H54 (cell line): ENCODE measurements at places on chromosomes 3 and 15.

- no peak for DNase-seq
Measured at GRCh38 chr15:99564221-99565048, 1.3 kb upstream of the MEF2A start.

- DNase-seq: no peak
Measured at GRCh38 chr3:47635536-47635935, 56.9 kb upstream of the CSPG5 start.

GRCh38 chr3:109643590-109643989 is 306.2 kb upstream of the DPPA4 start:
- peak; percentile 48 for DNase-seq

DNA sequence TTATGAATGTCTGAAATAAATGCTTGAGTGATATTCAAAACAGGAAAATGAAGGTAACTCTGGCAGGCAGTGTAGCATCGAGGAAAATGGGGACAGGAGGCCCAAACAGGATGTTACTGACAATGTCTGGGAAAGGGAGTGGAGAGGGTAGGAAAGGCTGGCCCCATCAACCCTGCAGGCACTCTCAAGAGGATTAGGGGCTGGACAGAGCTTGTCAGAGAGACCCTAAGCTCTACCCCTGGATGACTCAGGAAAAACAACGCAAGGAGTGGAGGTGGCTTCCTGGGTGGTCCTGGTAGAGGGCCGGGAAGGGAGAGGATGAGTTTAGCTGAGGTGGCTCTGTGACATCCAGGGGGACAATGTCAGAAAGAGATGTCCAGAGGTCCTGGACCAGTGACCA is 106.0 kb downstream of the RYK start:
- DNase-seq: no peak

DNA sequence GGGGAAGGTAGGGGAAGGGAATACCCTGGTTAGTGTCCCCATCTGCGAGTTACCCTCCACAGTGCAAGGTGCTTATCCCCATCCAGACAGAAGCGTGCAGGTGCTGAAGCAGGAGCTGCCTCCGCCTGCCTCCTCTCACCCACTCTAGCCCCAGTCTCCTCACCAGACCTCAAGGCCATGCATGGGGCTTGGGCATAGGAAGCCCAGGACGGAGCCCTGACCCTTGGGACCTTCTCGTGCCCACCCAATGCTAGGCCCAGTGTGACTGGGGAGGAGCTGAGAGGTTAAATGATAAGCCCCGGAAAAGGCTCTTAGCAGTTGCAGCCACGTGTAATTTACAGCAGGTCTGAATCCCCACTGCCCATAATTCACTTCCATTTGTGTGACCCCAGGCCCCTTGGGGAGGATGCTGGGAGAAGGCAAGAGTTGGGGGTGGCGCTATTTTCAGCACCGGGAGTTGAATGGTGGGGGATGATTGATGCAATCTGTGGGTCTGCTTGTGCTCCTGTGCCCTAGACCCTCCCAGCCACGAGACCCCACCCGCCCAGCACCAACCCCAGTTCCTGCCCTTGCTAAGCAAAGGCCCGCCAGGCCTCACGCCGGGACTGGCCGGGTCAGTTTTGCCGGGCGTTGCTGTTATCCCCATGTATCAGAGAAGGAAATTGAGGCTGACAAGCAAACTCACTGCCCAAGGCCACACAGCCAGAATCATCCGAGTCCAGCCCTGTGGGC is 14.5 kb upstream of the PLXND1 start:
- DNase-seq: no peak

DNA sequence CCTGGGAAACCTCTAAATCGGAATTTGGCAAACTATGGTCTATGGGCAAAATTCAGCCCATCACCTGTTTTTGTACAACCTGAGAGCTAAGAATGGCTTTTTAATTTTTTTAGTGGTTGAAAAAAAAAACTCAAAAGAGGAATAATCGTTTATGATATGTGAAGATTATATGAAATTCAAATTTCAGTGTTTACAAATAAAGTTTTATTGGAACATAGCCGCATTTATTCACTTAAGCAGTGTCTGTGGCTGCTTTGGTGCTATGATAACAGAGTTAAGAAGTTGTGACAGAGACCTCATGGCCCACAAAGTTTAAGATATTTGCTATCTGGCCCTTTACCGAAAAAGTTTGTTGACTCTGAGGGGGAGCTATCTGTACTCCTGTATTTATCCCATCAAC is 36.4 kb upstream of the LACTB start:
- no peak for DNase-seq

DNA sequence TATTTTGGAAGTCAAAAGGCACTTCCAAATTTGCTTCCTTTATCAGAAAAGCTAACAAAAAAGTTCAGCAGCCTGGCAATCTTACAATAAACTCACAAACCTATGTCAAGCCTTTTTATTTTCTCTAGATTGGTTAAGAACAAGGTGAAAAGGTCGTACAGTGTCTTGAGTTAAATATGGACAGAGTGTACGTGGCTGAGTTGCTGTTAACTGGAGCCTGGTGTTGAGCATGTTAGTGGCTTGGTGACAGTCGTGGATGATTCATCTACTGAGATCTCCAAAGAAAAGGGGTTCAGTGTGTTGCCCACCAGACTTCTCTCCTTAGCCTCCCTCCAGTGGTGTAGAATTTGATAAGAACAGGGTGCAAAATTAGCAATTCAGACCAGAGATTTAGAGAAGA is 89.7 kb downstream of the SSR3 start:
- no peak for DNase-seq

GRCh38 chr3:10244009-10244408 is 4.2 kb upstream of the TATDN2 start:
- DNase-seq: no peak

GRCh38 chr3:59709702-59710553 is 660.1 kb upstream of the CFAP20DC start:
- no peak for DNase-seq

DNA sequence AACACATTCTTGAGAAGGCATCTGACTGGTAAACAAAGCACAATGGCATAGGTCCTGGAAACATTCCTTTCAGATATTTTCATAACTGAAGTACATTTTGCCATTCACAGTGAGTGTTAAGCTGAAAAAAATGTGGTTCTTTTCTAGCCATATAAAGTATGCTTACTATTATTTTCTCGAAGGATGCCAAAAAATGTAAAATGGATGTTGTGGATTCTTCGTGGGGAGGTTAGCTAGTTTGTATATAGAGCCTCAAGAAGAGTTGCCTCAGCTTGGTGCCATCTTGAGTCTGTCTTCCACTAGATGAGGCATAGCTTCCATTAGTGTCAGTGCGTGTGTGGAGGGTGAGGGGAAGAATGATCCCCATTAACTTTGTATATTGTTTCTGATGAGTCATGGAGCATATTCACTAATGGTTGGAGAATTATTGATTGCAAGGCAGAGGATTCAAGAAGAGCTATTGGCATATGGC is 4.1 kb downstream of the MBNL1 start:
- DNase-seq: no peak

GRCh38 chr3:144341471-144341870 is 369.8 kb downstream of the DIPK2A start:
- no peak for DNase-seq

DNA sequence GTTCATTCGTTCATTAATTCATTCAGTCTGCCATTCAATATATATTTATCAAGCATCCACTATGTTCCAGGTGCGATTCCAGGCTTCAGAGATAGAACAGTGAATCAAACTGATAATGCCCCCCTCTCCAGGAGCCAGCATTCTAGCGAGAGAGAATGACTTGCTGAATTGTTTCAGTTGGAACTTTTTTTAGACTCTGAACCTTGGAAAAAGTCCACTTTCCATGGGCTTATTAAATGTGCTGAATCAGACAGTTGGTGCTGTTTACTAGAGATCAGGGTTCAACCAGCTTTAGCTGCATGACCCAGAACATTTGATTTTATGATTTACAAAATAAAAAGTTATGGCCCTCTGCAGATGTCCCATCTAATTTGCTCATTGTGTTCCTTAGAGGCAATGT is 213.2 kb downstream of the THSD4 start:
- DNase-seq: no peak

DNA sequence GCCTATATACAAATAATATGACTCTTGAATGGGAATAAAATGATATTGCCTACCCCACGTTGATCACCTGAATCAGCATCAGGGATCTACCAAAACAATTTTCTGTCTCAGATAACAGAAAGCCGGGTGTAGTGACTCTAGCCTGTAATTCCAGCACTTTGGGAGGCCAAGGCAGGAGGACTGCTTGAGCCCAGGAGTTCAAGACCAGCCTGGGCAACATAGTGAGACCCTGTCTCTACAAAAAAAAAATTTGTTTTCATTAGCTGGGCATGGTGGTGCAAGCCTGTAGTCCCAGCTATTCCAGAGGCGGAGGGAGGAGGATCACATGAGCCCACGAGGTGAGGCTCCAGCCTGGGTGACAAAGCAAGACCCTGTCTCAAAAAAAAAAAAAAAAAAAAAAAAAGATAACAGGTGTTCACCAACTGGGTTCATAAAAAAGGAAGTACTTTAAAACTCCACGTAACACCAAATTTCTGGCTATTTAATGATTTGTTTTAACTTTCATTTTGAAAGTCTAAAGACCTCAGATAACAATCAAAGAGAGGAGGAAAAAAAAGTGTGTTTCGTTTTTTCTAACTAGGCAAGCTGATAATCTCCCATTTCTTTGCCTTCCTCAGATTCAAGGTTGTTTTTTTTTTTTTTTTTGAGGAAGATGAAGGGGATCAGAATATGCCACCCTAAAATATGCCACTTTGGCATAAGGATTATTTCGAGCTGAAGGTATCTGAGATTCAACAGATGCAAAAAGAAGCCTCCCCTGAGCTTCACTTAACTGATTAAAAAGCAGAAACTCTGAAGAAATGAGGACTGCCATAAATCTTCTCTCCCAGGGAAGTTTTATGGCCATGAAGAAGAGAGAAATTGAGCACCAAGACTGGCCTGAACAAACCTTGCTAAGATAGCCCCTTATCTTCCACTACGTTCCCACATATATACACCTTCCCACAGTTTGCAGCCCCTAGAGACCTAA is 44.1 kb downstream of the TRANK1 start:
- DNase-seq: no peak

DNA sequence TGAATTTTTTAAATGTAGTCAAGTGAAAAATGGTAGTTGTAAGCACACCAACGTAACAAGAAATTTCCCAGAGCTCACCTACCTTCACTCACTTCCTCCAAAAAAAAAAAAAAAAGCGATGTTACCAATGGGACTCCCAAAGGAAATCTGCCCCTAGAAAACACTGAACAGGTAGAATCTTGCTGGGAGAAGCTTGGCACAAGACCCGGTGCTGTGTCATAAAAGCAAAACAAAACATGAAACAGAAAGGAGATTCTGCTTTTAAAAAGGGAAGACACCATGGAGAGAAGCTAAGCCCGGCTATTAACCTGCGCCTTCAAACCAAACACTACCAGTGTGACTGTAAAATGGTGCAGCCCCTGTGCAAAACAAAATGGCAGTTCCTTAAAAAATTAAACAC is 40.5 kb downstream of the PGPEP1L start:
- no peak for DNase-seq

- no peak for DNase-seq
Measured at GRCh38 chr3:115651599-115651998, 28.3 kb downstream of the GAP43 start.
